ENCODE measurements at places on chromosomes 16 and 17.

- DNase-seq = peak; percentile 74
Measured at GRCh38 chr17:59329176-59330052, 2.0 kb upstream of the YPEL2 start.

DNA sequence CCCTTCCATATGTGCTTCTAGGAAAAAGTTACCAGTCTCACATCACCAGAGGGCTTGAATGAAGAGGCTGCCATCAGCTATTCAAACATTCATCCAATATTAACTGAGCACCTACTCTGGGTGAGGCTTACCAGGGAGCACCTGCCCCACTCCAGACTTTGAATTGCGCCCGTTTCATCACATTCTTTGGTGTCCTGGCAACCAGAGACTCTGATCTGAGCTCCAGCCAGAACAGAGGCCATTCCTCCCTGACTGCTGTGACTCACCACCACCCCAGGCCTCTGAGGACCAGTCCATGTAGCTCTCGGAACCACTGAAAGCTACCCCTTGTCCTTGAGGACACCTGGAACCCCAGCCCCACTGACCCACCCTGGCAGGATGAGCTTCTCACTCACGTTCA, at the start of gene C16orf96:
Gene C16orf96, plus strand, starts transcription at position 229 of the 400 bp plus-strand sequence. Its CDS starts 150 bp downstream, at position 379.
- no peak for DNase-seq

- no peak for DNase-seq
Measured at GRCh38 chr16:51355195-51355594, 204.1 kb upstream of the SALL1 start.

DNA sequence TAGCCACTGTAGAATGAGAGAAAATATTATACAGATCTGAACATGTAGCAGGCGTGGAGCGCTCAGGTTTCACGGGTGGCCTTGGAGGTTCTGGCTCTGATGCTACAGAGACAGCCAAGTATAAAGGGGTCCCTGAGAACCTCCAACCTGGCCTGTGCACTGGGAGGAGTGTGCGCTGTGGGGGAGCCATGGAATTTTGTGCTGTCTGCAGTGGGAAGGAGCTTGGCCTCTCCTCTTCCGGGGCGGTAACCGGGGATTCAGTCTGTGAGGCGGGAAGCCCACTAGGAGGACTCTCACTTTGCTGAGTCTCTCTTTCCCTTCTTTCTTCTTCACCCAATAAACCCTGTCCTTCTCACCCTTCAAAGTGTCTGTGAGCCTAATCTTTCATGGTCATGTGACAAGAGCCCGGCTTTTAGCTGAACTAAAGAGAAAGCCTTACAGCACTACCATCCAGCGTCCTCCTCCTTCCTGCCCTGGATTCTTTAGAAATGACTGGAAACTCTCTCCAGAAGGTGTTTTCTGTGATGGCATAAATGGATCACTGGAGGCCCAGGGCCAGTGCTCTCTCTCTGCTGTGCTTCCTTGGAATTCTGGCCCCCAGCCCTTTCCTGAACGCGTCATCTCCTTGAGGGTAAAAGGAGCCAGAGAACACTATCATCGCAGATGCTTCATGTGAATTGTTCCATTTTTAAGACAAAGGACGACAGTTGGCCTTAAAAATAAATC, 232.1 kb upstream of the CACNG5 start:
- no peak for DNase-seq

DNA sequence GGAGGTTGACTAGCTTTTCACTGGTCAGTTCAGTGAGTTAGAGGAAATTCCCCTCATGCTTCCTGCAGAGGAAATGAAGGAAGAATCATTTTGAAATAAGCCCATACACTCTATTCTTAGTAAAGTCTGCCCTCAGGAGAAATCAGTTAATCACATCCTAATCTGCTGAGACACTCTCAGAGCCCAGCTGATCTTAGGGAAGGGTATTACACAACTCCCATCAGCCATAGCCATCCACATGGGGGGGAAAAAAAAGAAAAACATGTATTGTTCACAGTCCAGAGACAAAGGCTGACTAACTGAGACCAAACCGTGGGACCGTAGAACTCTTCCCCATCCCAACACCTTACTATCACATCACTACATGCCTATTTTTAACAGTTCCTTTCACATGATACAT, 722.3 kb downstream of the CDH8 start:
- no peak for DNase-seq

GRCh38 chr16:19914877-19915276, 30.2 kb upstream of the GPRC5B start:
- DNase-seq = no peak

DNA sequence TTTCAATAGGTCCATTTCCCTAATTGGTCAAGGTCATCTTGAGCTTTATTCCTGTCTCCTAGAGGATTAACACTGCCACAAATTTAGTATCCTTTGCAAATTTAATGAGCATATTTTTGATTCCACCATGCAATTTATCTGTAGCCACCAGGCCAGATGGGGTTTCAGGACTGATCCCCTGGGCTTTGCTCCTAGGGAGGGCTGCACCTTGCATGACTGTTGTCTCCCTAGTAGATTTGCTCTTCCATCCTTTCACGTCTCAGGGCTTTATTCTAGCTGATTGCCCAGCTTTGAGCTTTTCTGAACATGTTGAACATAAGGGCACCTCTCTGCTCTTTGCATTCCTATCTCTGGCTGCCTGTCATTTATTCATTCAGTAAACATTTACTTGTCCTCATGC, 7.7 kb upstream of the KCNH6 start:
- DNase-seq = no peak

DNA sequence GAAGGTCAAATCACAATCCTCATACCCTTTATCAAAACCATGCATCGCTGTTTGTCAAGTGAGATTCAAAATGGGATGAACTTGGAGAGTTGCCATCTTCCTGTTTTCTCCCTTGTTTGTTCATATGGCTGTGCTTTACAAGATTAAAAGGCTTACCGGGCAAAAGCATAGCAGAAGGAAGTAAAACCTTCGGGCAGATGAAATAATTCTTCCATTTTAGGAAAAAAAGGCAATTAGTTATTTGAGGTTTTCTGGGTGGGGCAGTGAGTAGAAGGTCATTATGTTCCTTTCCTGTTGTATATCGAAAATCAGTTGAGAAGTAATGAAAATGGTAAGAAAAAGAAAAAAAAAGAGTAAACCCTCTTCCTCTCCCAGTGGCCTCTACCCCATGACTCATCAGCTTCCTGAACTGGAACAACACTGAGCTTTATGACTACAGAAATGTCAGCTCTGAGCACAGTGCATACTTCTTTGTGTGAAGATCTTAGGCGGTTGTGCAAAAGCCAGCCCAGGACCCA, 369.2 kb downstream of the CDH13 start:
- DNase-seq = no peak

GRCh38 chr17:80124351-80124981, 22.5 kb downstream of the EIF4A3 start:
- no peak for DNase-seq

GRCh38 chr17:65438708-65439294, 122.6 kb downstream of the AXIN2 start:
- no peak for DNase-seq

DNA sequence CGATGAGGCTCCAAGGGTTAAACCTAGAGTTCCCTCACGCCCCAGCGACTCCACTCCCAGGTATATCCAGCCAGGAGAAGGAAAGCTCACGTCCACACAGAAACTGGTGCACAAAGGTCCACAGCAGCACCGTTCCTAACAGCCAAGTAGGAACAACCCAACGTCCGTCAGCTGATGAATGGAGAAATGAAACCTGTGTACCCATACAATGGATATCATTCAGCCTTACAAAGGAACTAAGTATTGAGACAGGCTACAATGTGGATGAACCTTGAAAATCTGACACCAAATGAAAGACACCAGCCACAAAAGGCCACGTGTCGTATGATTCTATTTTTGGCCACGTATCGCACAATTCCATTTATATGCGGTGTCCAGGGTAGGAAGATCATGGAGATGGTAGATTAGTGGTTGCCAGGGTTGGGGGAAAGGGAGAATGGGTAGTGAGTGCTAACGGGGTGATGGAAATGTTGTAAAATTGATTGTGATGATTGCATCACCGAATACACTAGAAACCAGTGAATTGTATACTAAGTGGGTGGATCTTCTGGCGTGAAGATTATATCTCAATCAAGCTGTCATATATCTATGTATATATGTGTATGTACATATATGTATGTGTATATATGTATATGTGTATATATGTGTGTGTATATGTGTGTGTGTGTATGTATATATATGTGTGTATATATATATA, 30.1 kb downstream of the NLRC3 start:
- DNase-seq = no peak

DNA sequence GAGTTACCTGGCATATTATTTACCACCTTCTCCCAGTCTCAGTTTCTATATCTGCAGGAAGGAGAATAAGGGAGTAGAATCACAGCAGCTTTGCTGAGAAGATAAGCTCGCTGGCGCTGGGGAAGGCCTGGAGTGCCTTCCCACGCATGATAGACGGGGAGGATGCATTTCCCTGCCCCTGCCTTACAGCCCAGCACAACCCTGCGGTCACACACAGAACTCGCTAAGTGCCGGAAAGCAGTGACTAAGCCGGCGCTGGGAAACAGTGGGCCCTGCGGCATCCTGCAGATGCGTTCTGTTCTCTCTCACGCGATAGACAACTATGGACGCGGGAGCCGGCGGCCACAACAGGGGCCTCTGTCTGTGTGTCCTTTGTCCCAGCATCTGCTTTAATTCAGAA, 4.8 kb downstream of the CA5A start:
- DNase-seq = no peak

GRCh38 chr17:2871720-2872119, 75.5 kb downstream of the RAP1GAP2 start:
- no peak for DNase-seq

- DNase-seq = no peak
Measured at GRCh38 chr16:11915114-11915643, 577 bp downstream of the GSPT1 start.

DNA sequence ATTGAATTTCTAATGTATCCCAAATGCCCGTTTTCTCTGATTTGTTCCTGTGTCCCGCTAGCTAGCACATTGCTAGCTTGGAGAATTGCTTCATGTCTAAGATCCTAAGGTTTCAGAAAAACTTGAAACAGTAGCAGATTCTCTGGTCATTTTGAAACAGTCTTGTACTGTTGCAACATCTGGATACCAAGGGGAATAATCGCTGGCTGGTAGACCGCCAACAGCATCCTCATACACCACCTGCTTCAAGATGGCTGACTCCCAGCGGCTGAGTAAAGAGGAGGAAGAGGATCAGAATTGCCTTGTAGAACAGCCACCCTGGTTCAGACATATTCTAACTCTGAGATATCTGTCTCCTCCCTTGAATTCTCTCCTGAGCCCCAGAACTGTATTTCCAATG, 226.7 kb upstream of the ELAC2 start:
- no peak for DNase-seq

- no peak for DNase-seq
Measured at GRCh38 chr16:70438585-70438968, 323 bp downstream of the ST3GAL2 start.

GRCh38 chr16:52912565-52913173, 140.0 kb downstream of the CHD9NB start:
- peak; percentile 35 for DNase-seq

- DNase-seq = peak; percentile 4
Measured at GRCh38 chr17:61235827-61236197, 163.8 kb upstream of the TBX2 start.

DNA sequence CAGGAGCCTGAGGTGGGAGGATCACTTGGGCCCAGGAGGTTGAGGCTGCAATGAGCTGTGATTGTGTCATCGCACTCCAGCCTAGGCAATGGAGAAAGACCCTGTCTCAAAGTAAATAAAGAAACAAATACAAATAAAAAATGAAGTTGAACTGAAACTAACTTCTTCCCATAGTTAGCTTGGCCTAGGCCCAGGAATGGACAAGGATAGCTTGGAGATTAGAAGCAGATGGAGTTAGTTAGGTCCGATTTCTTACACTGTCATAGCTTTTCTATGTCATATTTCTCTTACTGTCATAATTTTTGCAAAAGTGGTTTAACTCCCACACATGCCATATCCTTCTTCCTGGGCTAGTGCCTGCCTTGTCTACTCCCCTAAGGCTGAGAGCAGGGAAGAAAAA, 154.7 kb upstream of the CACNG3 start:
- DNase-seq = no peak

DNA sequence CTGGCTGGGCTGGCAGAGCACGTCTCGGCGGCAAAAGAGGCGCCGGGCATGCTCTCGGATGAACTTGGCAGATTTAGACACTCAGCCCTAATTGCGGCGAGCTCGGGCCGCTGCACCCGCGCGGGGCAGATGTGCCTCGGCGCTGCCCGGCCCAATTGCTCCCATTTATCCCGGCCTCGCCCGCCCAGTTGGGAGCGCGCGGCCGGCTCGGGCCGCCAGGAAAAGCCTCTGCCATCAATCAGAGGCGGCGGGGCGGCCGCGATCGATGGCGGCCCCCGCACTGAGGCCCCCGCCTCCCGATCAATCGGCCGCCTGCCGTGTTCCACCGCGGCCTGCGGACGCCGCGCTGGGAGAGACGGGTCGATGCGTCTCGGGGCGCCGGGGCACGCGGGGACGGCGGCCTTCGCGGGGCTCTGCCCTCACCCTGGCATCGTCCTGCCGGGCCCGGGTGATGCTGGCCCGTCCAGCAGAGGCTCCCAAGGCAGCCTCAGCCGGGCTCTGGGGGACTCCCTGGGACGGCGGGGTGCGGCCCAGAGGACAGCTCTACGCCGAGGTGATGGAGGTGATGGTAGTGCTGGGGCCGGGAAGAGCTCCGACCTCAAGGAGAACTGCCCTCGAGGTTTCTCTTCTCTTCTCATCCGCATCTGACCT, 200.9 kb upstream of the N4BP1 start:
- no peak for DNase-seq

GRCh38 chr16:27320261-27321012, 6.7 kb downstream of the IL4R start:
- no peak for DNase-seq

- DNase-seq = no peak
Measured at GRCh38 chr17:29802246-29802645, 127.8 kb downstream of the SSH2 start.

GRCh38 chr16:24504472-24505345, 34.7 kb upstream of the RBBP6 start:
- peak; percentile 25 for DNase-seq

GRCh38 chr17:47117386-47117785, 71.7 kb downstream of the CDC27 start:
- no peak for DNase-seq

- DNase-seq = no peak
Measured at GRCh38 chr16:10561425-10561824, 19.0 kb downstream of the EMP2 start.

- no peak for DNase-seq
Measured at GRCh38 chr17:33342025-33342424, 48.9 kb upstream of the ASIC2 start.

DNA sequence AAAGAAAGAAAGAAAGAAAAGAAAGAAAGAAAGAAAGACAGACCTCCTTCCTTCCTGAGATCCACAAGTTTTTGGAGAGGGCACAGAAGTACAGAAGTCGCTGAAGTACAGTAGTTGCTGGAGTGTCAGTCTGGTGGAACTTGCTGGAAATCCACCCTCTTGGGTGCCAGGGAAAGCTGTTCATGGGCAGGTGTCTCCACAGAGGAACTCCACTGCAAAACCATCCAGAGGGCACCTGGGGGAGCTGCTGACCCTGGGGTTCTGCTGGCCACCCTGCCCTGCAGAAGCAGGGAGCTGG, 3.5 kb upstream of the PRR14 start:
- no peak for DNase-seq

Data from nucleus accumbens (tissue), 56 donors.